ENCODE measurements at places on chromosomes 13 and 19.

GRCh38 chr19:55591555-55591954, 7.8 kb downstream of the FIZ1 start:
- H3K4me1 ChIP-seq = peaks cover 6% of the 10 kb centered on the region
- H3K36me3 ChIP-seq = peaks cover 27% of the 10 kb centered on the region
- H3K27ac ChIP-seq = no peak overlapping the region
- H3K4me3 ChIP-seq = no peak overlapping the region
- no peak for DNase-seq
- no peaks in the 10 kb centered on the region for H3K27me3 ChIP-seq

DNA sequence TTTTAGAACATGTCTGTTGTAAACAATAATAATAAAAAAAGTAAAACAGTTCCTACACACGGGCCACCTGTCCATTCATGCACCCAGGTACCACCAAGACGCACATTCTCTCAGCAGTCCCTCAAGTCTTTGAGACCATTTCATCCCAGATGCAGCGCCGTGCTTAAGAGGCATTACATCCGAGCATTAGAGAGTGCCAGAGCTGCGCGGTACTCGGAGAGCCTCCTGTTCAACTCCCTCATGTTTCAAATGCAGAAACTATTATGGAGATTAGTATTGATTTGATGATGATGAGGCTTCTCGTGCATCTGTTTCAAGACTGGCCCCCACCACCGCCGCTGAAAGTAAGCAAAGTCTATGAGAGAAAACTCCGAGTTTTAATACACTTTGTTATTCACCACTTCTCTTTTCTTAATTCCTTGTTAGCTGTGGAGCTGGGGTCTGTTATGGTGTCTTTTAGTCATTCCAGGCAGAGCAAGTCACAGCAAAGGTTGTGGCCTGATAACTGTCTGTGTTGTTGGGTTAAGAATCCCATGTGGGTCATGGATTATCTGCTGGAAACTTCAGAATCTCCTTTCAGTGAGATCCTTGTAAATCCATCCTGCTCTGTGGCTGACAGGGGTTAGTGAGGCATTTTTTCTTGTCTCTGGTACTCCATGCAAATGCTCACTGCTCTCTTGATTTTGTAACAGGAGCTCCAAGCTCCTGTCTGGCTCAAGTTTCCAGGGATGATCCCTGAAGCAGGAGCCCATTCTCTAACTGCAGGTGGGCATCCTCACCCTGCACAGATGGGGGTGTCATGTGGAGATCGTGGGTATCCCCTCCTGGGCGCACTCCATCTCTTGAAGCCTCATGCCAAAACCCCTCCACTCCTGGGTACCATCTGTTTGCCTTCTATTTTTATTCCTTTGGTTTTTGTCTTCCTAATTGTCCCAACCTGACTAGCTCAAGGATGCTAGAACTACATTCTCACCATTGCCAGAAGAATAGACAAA, 74.9 kb upstream of the MTIF3 start:
- H3K27ac ChIP-seq = no peak overlapping the region
- no peak overlapping the region for H3K4me3 ChIP-seq
- H3K27me3 ChIP-seq = no peaks in the 10 kb centered on the region

DNA sequence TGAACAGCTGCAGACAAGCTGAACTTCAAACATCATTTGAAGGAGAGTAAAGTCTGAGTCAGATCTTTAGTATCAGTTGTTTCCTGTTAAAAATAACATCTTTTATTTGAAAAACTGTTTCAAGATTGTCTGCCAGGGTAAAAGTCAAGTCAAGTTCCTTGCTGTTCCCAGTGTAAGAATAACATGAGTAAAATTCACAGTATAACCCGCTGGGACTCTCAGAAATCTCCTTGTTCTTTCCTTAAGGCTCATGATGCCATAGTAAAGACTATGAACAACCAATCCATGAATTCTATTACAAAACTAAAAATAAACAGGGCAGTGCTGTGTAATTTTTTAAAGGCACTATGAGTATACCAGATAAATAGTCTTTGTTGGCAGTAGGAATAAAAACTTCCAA, 112.9 kb downstream of the IRS2 start:
- H3K36me3 ChIP-seq = no peaks in the 10 kb centered on the region
- DNase-seq = no peak
- H3K27me3 ChIP-seq = peaks cover 5% of the 10 kb centered on the region
- H3K4me3 ChIP-seq = no peak overlapping the region
- no peak overlapping the region for H3K27ac ChIP-seq
- H3K4me1 ChIP-seq = no peaks in the 10 kb centered on the region

GRCh38 chr13:39154041-39154440, 115.8 kb downstream of the NHLRC3 start:
- H3K27ac ChIP-seq = no peak overlapping the region
- H3K27me3 ChIP-seq = peaks cover 11% of the 10 kb centered on the region
- H3K36me3 ChIP-seq = no peaks in the 10 kb centered on the region
- no peak overlapping the region for H3K4me3 ChIP-seq
- H3K4me1 ChIP-seq = no peaks in the 10 kb centered on the region

DNA sequence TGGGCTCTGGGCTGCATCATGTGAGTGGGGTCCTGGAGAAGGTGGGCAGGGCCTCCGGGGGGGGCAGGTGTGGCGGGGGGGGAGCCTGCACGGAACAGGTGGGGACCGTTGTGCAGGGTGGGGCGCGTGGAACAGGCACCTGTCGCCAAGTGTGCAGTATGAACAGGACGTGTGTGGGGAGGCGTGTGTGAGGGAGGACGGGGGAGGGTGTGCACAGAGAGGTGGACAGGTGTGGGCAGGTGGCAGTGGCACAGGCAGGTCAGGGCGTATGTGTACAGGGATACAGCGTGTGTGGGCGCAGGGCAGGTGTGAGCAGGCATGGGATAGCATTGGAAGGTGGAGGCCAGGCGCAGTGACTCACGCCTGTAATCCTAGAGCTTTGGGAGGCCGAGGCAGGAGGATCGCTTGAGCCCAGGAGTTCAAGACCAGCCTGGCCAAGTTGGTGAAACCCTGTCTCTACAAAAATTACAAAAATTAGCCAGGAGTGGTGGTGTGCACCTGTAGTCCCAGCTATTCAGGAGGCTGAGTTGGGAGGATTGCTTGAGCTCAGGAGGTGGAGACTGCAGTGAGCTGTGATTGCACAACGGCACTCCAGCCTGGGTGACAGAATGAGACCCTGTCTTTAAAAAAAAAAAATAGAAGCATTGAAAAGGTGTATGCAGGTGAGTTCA, 3.2 kb downstream of the PLK5 start:
- H3K27ac ChIP-seq = no peak overlapping the region
- no peak for DNase-seq
- peaks cover 40% of the 10 kb centered on the region for H3K27me3 ChIP-seq
- H3K36me3 ChIP-seq = no peaks in the 10 kb centered on the region

- H3K4me1 ChIP-seq = no peaks in the 10 kb centered on the region
- H3K27ac ChIP-seq = no peak overlapping the region
- peak; percentile 45 for DNase-seq
- peaks cover 14% of the 10 kb centered on the region for H3K27me3 ChIP-seq
- peaks cover 29% of the 10 kb centered on the region for H3K36me3 ChIP-seq
Observed at GRCh38 chr13:41668130-41668757, 210.9 kb downstream of the RGCC start.

- peak overlapping the region; percentile 65 for H3K27ac ChIP-seq
- DNase-seq = no peak
- peaks cover 28% of the 10 kb centered on the region for H3K4me1 ChIP-seq
Observed at GRCh38 chr19:14434543-14435319, 1.6 kb downstream of the PKN1 start.

DNA sequence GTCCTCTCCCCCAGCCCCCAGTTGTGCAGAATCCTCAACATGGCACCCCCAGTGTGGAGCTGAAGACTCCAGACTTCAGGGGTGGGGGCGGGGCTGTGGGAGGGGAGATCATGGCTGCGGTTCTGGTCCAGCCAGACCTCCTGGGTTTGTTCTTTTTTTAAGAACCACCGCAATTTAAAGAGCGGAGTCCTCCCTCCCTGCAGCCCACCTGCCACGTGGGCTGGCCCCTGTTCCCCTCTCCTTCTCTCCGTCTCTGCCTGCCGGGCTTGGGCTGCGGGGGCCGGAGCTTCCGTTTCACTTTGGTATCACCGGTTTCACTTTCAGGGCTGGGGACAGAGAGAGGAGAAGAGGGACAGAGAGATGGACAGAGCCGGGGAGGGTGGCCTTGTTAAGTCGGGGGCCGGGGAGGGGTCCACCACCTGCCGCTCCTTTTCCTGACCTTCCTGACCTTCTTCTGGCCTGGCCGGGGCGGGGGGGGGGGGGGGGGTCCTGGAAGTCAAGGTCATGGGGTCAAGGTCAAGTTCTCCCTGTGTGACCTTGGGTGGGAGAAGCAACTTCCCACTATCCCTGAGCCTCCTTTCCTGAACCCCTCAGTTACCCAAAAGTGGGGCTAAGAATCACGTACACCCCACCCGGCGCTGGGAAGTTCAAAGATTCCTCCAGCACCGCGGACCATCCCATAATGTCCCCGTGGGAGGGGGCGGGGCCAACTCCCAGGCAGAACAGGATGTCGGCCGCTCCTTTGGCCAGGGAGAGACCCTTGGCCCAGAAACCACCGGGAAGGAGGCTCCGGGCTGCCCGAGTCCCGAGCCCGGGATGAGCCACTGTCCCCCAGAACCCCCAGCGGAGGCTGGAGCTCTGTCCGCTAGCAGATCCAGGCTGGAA, 11.3 kb upstream of the ZBTB7A start:
- H3K27me3 ChIP-seq = no peaks in the 10 kb centered on the region
- H3K27ac ChIP-seq = peak overlapping the region; percentile 92
- peaks cover 7% of the 10 kb centered on the region for H3K4me1 ChIP-seq

GRCh38 chr13:23690668-23691067, 120.5 kb downstream of the TNFRSF19 start:
- H3K27ac ChIP-seq = no peak overlapping the region
- no peak overlapping the region for H3K4me3 ChIP-seq
- no peaks in the 10 kb centered on the region for H3K27me3 ChIP-seq
- DNase-seq = no peak

- no peak for DNase-seq
- no peaks in the 10 kb centered on the region for H3K4me1 ChIP-seq
- no peaks in the 10 kb centered on the region for H3K27me3 ChIP-seq
- H3K27ac ChIP-seq = no peak overlapping the region
- H3K36me3 ChIP-seq = no peaks in the 10 kb centered on the region
Observed at GRCh38 chr13:63838366-63839110, 2422.9 kb upstream of the PCDH20 start.

GRCh38 chr13:81664872-81665271, 1323.9 kb upstream of the SPRY2 start:
- no peak overlapping the region for H3K27ac ChIP-seq
- H3K4me3 ChIP-seq = no peak overlapping the region
- H3K4me1 ChIP-seq = peaks cover 3% of the 10 kb centered on the region
- DNase-seq = no peak
- H3K36me3 ChIP-seq = no peaks in the 10 kb centered on the region

DNA sequence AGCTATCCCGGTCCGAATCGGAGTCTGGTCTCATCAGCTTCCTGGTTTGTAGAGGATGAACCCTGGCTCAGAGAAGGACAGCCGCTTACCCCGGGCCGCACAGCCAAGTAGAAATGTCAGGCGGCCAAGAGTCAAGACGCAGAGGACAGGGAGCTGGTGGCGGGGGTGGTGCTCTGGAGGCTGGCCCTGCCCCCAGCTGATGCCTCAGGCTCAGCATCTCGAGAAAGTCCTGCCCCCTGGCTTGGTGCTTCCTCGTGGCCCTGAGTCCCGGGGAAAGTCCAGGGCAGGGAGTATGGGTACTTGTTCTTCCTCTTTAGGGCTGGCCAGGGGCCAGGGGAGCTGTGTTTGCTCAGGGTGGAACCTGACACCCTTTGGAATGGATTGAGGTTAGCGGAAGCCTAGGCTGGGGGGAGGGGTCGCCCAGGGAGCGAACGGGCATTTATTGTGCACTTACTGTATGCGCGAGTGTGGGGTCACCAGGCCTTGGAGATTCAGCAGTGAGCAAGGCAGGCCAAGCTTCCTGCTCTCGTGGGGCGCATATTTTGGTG, 2.2 kb downstream of the TJP3 start:
- peaks cover 5% of the 10 kb centered on the region for H3K27me3 ChIP-seq
- no peak for DNase-seq
- no peak overlapping the region for H3K4me3 ChIP-seq
- H3K36me3 ChIP-seq = no peaks in the 10 kb centered on the region

GRCh38 chr13:38657191-38657590, 29.7 kb upstream of the FREM2 start:
- peaks cover 7% of the 10 kb centered on the region for H3K27me3 ChIP-seq
- H3K27ac ChIP-seq = no peak overlapping the region
- H3K36me3 ChIP-seq = no peaks in the 10 kb centered on the region
- DNase-seq = no peak

GRCh38 chr13:60273971-60274527, 110.3 kb upstream of the DIAPH3 start:
- H3K4me1 ChIP-seq = no peaks in the 10 kb centered on the region
- H3K36me3 ChIP-seq = no peaks in the 10 kb centered on the region
- no peak overlapping the region for H3K27ac ChIP-seq
- H3K4me3 ChIP-seq = no peak overlapping the region
- peaks cover 8% of the 10 kb centered on the region for H3K27me3 ChIP-seq

- peak overlapping the region; percentile 54 for H3K4me3 ChIP-seq
- H3K36me3 ChIP-seq = no peaks in the 10 kb centered on the region
- no peak for DNase-seq
- peaks cover 5% of the 10 kb centered on the region for H3K4me1 ChIP-seq
- H3K27me3 ChIP-seq = peaks cover 13% of the 10 kb centered on the region
Observed at GRCh38 chr13:27961227-27962085, 7.7 kb downstream of the CDX2 start.

DNA sequence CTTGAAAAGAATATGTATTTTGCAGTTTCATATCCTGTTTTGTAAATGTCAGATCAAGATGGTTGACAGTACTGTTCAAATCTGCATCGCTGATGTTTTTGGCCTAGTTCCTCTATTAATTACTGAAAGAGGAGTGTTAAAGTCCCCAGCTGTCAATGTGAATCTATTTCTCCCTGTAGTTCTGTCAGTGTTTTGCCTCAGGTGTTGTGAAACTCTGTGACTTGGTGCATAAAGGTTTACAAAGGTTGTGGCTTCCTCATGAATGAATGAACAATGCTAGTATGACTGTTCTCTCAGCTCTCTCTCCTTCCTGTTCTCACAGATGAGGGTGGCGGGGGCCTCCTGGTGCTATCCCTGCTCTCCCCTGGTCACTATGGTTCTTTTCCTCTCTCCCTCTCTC, 142.4 kb downstream of the MYCBP2 start:
- H3K27ac ChIP-seq = peak overlapping the region; percentile 77
- no peaks in the 10 kb centered on the region for H3K27me3 ChIP-seq
- no peak overlapping the region for H3K4me3 ChIP-seq
- peak; percentile 16 for DNase-seq

DNA sequence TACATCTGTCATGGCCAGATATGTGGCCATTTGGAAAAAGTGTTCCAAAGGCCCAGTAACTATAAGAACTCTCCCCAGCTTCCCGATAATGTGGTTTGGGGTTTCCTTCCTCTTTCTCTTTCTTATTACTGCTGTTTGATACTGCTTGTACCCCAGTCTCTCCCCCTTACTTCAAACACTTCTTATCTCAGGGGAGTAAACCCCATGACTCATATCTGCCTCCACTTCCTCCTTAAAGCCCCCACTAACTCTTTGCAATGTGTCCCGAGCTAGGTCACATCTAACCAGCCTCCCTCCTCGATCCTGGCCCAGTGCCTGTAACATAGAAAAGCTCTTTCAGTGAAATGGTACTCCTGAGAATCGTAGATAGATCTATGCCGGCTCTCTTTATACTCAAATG, 82.4 kb upstream of the STARD13 start:
- no peak overlapping the region for H3K4me3 ChIP-seq
- no peak for DNase-seq
